ENCODE measurements at places on chromosomes 5 and 9.
A peak's percentile ranks its signal among the peaks of the same experiment; 100 is the strongest.

GRCh38 chr9:134066913-134067851, 644 bp downstream of the BRD3 start:
- DNase-seq = peak; percentile 28

DNA sequence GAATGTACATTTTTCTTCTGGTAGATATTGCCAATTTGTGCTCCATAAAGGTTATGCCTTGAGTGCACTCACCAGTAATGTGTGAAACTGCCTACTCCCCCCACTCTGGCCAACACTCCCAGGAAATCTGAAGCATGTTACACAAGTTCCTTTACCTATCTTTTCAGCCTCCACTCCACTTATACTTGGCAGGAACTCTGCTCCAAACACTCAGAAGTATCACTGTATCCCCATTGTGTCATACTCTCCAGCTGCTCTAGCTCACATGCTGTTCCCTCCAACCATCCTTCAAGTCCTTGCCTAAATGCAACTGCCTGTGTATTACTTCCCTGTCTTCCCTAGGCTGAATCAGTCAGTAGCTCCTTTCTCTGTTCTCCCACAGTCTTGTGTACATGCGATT, 28.3 kb downstream of the POU4F3 start:
- no peak for DNase-seq

- DNase-seq = no peak
These were observed 27.3 kb upstream of the HSPA9 start for GRCh38 chr5:138602371-138603000.

DNA sequence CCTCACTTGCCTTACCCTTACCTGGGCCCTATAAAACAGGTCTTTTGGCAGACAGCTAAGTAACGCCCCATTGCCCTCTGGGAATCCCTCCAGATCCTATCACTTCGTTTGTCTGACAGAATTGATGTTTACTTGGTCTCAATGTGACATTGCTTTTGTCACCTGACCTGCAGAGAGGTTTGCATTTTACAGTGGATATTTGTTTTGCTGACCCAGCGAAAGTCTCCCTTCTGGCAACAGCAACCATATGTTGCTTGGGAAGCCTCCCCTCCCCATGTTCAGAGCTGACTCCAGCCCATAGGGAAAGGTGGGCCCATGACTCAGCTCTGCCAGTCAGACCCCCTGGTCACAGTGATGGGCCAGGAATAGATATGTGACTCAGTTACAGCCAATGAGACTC, 54.0 kb upstream of the LARP1 start:
- no peak for DNase-seq

GRCh38 chr5:170100066-170100943, 5.4 kb upstream of the FOXI1 start:
- DNase-seq = peak; percentile 30

- no peak for DNase-seq
These were observed 152.0 kb downstream of the TRPM6 start for GRCh38 chr9:74735761-74736160.

GRCh38 chr5:98401656-98402055, 371.8 kb upstream of the RGMB start:
- no peak for DNase-seq

DNA sequence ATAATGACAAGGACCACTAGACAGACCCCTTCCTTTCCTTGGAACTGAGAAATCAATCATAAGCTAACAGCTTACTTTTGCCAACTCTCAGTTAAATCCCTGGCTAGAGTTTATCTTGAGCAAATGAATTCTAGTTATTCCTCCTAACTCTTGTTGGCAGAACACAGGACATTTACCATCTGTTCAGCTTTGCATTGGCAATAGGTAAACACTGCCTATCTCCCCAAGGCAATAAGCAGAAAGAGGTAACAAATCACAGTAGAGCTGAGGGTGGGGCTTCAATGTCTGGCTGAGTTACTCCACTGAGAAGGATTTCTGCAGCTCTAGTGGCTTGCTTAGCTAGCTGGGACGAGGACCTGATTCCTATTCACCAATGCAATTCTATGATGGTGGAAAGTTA, 503.3 kb upstream of the GRIA1 start:
- no peak for DNase-seq

GRCh38 chr9:75001719-75002421, 26.2 kb downstream of the CARNMT1 start:
- DNase-seq = no peak

DNA sequence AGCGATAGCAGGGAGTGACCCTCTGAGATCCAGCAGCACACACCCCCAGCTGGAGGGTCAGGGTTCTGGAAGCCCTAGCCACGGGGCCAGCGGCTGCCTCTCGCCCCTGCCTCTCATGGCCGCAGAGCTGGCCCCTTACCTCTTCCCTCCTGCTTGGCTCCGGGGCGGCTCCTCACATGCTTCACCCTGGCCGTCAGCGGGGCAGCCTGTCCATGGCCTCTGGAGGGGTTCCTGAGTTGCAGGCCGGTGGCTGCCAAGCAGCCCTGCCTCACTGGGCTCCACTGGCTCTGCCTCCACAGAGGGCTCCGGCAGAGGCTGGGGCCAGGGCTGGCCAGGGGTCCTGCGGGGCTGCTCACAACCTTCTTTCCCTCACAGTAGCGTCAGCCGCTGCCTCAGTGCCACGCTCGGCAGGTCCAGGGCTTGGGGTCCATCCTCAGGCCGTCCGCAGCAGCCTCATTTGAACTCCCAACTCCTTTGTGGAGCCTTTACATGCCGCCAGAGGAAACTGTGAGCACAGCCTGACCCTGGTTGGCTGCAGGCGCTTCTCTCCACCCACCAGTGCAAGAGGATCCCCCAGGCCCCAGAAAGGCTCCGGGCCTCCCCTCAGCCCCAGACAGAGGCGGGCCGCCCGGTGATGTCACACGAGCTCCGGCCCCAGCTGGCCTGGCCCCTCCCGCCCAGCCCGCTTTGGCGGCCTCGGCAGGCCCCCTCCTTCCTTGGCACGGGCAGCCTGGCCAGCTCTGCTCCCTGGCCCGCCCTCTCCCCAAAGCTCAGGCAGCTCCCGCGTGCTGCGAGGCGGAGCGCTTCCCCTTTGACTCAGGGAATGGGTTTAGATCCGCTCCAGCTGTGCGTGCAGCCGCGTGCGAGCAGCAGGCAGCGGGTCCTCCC, at the start of gene ANGPTL2:
ANGPTL2 (minus strand) TSS at position 460 of the 888 bp plus-strand sequence. CDS start 13,904 bp downstream, outside the sequence.
- DNase-seq = no peak

- no peak for DNase-seq
These were observed 20.9 kb upstream of the SLC31A2 start for GRCh38 chr9:113129884-113130283.

DNA sequence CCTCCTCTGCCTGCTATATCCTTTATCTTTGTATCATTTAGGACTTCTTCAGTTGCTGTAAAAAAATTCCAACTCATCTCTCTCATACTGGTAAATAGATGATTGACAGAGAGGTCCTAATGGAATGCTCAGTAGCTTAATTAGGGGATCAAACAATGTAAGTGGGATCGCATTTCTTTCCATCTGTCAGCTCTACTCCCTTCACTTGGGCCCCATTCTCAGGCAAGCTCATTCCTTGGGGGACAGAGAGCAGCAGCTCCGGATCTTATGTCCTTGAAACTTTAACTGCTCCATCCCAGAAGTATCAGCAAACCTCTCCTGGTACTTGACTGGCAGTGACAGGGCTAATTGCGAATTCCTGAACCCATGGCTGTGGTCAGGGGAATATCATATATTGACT, 146.7 kb downstream of the YTHDC2 start:
- no peak for DNase-seq

DNA sequence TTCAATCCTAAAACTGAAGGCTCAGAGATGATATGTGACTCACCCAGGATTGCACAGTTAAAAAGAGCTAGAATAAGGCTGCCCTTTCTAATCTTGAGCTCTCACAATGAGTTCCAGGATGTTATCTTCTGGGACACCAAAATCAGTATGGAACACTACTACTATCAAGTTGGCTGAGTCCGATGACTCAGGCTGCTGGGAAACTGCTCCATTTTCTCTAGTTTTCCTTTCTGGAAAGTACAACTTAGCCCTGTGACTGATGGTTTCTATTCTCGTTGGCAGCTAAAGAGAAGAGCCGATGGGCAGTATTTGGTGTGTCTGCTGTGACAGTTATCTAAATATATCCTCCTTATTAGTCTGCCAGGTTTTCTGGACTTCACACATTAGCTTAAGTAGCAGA, 37.9 kb upstream of the DPYSL3 start:
- DNase-seq = no peak

GRCh38 chr5:60504342-60504741, 195.6 kb downstream of the DEPDC1B start:
- no peak for DNase-seq

DNA sequence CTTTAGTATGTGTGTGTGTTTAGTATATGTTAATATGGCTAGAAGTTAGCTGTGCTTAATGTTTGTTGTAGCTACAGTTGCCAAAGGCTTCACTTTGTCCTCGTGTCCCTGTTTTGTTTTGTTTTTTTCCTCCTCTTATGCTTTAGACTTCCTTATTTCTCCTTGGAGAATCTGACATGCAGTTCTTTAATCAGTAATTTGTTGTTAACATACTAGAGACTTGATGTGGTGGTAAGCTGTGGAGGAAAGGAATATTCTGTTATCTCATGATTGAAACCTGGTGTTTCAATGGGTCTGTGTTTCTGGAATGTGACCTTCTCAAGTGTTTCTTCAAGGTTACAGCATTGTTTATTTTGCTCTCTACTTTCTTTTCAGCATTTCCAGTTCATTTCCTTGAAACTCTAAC, 515.6 kb upstream of the ST8SIA4 start:
- DNase-seq = no peak

DNA sequence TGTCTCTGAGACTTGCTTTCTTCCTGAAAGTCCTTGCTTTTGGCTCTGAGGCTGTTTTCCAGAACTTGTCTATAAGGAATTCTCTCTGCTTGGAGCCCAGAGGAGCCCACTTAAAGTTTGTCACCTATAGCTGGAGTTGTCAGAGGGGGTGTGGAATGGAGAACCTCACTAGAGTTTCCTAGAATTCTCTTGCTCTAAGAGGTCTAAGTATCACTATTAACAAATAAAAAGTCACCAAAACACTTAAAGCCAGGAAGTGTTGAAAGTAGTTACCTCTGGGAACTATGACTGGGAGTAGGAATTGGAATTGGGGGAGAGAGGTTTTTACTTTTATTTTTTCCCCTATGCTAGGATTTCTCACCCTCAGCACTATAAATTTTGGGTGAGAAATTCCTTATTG, 15.0 kb downstream of the SIT1 start:
- DNase-seq = no peak

GRCh38 chr5:93343570-93343969, 237.4 kb downstream of the NR2F1-AS1 start:
- DNase-seq = no peak

DNA sequence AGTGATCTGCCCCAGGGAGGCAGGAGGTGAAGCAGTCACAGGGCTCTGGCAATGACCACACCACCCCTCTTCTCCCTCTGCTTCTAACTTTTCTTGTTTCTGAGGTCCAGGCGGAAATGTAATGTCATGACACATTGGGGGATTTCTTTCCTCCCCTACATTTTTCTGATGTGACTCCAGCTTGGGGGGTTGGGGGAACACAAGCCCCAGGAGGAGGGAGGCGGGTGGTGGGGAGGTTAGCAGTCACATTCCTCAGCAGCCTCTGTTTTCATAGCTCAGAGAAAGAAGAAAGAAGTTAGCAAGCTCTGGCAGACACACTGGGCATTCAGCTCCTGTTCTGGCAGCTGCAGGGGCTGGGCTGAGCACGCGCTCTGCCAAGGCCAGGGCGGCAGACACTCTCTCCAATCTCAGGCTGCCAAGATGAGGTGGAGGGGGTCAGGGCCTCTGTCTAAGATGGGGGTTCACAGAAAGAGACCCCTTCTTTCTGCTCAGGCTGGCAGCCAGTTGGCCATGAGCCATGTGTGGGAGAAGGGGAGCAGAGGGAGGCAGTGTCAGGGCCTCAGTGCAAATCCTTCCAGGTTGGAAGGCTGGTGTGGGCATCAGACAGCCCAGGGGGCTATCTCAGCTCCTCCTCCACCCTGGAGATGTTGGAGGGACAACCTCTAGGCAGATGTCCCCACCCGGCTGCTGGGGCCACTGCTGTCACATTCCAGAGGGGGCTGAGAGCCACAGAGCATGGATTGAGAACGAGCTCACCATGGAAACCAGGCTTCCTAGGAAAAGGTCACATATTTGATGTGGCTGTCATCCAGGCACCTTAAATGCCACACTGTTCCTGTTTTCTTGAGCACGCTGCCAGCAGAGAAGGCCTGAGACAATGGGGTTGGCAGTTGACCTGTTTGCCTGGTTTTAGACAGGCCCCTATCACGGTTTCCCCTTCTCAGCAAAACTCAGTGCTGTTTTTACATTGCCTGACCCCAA, 20.1 kb upstream of the PFDN1 start:
- DNase-seq = no peak

GRCh38 chr5:2178528-2178927, 295.8 kb upstream of the IRX4 start:
- DNase-seq = no peak

- no peak for DNase-seq
These were observed 2.5 kb downstream of the ASS1 start for GRCh38 chr9:130447193-130447816.

GRCh38 chr9:136857166-136857565, 5.0 kb downstream of the MAMDC4 start:
- DNase-seq = no peak

GRCh38 chr9:69649566-69650250, 22.5 kb downstream of the APBA1 start:
- no peak for DNase-seq

- DNase-seq = no peak
These were observed 48.2 kb upstream of the ANGPTL2 start for GRCh38 chr9:127170652-127171051.

GRCh38 chr5:65070026-65070425, 301.3 kb downstream of the CWC27 start:
- DNase-seq = no peak

GRCh38 chr9:21555911-21556310, 73.8 kb upstream of the IFNE start:
- DNase-seq = no peak

DNA sequence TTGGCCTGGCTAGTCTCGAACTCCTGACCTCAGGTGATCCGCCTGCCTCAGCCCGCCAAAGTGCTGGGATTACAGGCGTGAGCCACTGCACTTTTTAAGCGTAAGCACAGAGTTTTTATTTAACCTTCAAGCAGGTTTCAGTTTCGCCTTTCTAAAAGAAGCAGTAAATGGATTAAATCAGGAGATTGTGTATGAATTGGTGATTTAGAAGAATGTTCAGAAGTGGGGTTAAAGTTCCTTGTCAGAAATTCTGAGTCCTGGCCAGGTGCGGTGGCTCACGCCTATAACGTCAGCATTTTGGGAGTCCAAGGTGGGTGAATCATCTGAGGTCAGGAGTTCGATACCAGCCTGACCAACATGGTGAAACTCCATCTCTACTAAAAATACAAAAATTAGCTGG, 12.2 kb downstream of the HSPA4 start:
- DNase-seq = no peak
